HCT116 (cell line): ENCODE measurements at places on chromosomes 3 and 15. TPM values are rescaled to one million over a fixed set of nuclear protein-coding genes. Genes with fewer than 3 reads are reported as not detected.

The GOLGA8G gene
- not detected for total RNA-seq

DNA sequence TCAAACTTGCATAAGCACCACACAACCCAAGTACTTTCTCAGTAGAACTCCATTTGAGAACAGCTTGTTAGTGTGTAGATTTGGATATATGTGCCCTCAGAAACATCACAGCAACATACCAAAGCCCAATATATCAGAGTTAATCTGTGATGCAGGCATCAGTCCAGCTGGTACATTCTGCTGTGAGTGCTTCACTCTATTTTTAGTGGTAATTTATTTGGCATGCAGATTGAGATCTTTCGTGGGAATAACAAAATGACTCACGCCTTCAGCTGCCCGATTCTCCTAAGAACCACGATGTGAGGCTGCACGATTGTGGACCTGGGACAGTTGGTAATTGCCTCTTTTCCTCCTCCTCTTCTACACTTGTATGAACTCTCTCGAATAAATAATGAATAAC is 730.7 kb downstream of the SQOR start:
- H3K27ac ChIP-seq = no peak overlapping the region
- H3K4me3 ChIP-seq = no peak overlapping the region
- H3K27me3 ChIP-seq = no peaks in the 10 kb centered on the region
- no peaks in the 10 kb centered on the region for H3K4me1 ChIP-seq
- H3K36me3 ChIP-seq = no peaks in the 10 kb centered on the region
- DNase-seq = no peak

GRCh38 chr3:144181062-144181461 is 209.4 kb downstream of the DIPK2A start:
- H3K4me3 ChIP-seq = no peak overlapping the region
- H3K4me1 ChIP-seq = no peaks in the 10 kb centered on the region
- H3K27me3 ChIP-seq = no peaks in the 10 kb centered on the region
- no peaks in the 10 kb centered on the region for H3K36me3 ChIP-seq
- H3K27ac ChIP-seq = no peak overlapping the region
- DNase-seq = no peak

- H3K27me3 ChIP-seq = no peaks in the 10 kb centered on the region
- no peaks in the 10 kb centered on the region; the same call in 1 of the 2 replicates for H3K4me1 ChIP-seq
- no peak overlapping the region for H3K4me3 ChIP-seq
- no peak for DNase-seq
- H3K36me3 ChIP-seq = no peaks in the 10 kb centered on the region
Observed at GRCh38 chr15:36914466-36914865, 185.9 kb downstream of the MEIS2 start.

DNA sequence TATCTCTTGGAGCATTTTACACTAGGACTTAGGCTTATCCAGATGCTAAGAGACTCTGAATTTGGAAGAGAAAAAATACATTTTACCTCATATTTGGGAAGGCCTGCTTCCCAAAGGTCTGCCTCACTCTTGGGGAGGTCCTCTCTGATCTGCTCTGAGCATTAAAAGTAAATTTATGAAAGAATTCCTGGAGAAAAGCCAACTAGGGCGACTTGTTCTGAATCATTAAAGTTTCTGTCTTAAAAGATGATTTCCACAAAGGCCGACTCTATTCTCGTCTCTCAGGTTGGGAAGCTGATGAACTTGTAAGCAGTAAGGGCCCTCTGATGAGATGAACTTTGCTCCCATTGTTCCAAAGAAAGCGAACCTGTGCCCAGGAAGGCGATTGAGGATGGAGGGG is 48.7 kb upstream of the HES1 start:
- no peaks in the 10 kb centered on the region for H3K36me3 ChIP-seq
- H3K27ac ChIP-seq = no peak overlapping the region
- peaks cover 2% of the 10 kb centered on the region; the same call in 1 of the 2 replicates for H3K27me3 ChIP-seq
- H3K4me1 ChIP-seq = peaks cover 10% of the 10 kb centered on the region; the same call in 1 of the 2 replicates

DNA sequence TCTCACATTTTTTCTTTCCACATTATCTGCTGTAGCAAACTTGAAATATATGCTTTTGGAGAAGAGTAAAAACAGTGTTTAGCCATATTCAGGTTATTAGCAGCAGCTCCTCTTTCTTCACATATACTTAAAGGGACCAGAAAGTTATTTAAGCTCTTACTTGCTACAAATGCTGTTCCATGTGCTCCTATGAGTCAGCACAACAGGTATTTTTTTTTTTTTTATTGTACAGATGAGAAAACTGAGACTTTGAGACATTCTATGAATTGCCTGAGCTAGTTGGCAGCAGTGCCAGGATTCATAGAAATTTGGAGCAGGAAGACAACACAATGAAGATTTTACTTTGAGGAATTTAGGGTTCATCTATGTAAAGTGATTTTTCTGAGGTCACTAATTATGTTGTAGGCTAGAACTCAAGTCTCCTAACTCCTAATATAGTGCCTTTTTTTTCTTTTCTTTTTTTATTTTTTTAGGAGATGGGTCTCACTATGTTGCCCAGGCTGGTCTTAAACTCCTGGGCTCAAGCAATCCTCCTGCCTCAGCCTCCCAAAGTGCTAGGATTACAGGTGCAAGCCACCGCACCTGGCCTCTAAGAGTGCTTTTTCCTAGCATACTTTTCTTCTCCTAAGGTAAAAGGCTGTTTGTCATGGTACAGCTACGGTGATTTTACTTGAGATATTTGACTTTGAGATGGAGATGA is 23.6 kb downstream of the SETD5 start:
- no peak for DNase-seq
- peaks cover 49% of the 10 kb centered on the region for H3K4me1 ChIP-seq
- no peaks in the 10 kb centered on the region for H3K27me3 ChIP-seq
- no peak overlapping the region for H3K4me3 ChIP-seq
- H3K27ac ChIP-seq = peak overlapping the region; percentile 48; the same call in 1 of the 2 replicates

- H3K27ac ChIP-seq = no peak overlapping the region
- H3K4me3 ChIP-seq = no peak overlapping the region
- no peak for DNase-seq
Observed at GRCh38 chr3:46565607-46566039, 479 bp downstream of the LRRC2 start.
